Stimulated activated CD8-positive, alpha-beta memory T cell treated with anti-CD3 and anti-CD28 coated beads, Interleukin-15, amount 100 ng/mL, for 24 hours (primary cell): ENCODE measurements at places on chromosomes 2 and 18.

- no peak for DNase-seq
These were observed 19.8 kb downstream of the DTYMK start for GRCh38 chr2:241666627-241667400.

GRCh38 chr18:35692866-35693265 is 111.3 kb downstream of the GALNT1 start:
- DNase-seq = no peak

DNA sequence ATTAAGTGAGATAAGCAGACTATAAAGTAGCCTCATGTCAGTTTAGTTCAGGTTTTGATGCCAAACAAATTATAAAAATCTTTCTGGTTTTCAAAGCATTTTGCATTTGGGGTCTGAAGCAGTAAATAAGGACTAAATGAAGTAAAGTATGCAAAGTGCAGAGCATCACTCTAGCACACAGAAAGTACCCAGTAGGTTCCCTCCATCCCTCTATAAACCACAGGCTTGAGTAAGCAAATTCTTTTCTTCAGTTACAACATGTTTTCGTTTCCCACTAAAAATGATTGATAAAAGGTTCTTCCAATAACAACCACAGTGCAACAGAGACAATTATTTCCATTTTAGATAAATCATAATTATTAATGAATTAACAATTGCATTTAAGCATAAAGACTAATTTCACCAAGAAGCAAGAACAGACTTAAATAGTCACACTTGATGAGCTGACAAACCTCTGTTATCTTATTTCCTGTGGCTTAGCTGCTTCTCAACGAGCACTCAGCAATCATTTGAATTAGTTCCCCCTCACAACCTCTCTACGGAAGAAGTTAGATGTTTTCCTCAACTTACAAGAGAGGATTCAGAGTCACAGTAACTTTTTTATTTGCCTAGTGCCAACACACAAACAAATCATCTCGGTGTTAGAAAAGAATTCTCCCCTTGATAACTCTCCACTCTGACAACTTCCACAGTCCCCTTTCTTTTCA is 249.8 kb downstream of the NBAS start:
- no peak for DNase-seq

DNA sequence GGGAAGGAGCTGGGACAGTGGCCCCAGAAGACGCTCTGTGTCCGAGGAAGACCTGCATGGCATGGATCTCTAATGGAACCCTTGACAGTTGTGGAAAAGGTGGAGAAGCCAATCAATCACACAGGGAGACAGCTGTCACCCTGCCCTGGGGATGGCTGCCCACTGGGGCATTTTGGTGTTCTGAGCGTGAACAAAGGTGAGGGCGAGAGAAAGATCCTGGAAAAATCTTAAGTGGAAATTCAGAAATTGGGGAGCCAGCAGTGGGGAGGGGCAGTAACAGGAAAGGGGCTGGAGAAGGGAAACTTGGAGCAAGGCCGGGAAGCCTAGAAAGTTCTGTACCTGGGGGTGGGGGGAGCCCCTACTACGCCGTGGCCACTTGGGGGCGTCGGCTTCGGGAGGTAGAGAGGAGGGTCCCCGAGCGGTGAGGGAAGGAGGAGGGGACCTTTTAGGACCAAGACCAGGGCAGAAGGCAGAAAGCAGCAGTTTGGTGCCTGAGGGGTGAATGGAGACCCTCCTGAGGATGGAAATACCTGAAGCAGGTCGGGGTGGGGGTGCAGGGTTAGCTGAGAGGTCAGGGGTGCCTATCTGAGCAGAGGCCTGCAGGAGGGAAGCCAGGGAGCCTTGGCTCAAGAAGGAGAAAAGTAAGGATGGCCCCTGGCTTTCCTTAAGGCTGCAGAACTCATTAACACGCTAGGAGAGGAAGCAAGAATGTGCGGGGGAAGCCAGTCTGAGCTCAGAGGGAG is 30.0 kb downstream of the NGEF start:
- DNase-seq = no peak

DNA sequence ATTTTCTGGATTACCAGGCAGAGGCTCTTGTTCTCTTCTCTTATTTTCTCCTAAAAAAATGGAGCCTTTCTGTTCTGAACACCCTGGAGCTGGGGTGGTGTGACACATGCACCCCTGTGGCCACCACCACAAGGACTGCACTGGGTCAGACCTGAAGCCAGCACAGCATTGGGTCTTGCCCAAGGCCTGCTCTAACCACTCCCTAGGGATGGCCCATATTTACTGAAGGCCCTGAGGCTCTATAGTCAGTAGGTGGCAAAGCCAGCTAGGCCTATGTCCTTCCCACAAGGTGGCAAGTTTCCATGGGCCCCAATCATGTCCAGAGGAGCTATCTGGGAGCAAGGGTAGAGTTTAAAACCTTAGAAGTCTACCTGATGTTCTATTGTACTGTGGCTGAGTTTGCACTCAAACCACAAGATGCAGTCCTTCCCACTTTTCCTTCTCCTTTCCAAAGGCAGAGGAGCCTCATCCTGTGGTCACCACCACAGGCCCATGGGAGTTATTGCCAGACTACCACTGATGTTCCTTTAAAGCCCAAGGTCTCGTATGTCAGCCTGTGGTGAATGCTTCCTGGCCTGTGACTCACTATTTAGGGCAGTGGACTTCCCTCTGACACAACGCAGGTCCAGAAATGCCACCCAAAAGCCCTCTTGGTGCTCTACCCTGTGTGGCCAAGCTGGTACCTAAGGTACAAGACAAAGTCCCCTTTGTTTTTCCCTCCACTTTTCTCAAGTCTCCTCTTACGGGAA is 15.0 kb upstream of the FMNL2 start:
- no peak for DNase-seq

DNA sequence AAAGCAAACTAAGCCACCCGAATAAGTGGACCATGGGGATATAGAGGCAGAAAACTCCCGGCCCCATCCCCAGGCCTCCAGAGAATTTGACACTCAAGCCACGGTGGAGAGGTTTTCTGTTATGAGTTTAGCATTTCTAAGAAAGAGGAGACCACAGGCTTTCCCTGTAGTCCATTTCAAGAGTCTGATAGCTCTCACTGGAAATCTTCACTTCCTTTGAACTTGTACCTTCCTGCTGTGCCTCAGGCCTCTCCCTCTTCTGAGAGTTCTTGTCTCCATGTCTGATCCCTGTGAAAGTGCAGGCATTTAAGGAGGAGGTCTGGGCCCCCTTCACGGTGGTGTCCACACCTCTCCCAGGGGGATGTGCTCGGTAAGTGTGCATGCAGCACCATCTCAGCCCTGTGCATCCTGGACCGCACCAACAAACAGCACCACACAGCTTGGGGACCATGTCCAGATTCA is 113.7 kb downstream of the BCL2 start:
- DNase-seq = no peak
